Activated T-helper 1 cell treated with anti-CD3 and anti-CD28 coated beads, Interleukin-12 subunit alpha, Interleukin-12 subunit beta, Interleukin-2, Interleukin-4 antibody, amounts not matched to agents 30 ng/mL and 10 ng/mL and 1 ng/mL, durations not matched to agents 14 hours and 24 hours and 36 hours (primary cell): ENCODE measurements at places on chromosomes 2 and 18.

DNA sequence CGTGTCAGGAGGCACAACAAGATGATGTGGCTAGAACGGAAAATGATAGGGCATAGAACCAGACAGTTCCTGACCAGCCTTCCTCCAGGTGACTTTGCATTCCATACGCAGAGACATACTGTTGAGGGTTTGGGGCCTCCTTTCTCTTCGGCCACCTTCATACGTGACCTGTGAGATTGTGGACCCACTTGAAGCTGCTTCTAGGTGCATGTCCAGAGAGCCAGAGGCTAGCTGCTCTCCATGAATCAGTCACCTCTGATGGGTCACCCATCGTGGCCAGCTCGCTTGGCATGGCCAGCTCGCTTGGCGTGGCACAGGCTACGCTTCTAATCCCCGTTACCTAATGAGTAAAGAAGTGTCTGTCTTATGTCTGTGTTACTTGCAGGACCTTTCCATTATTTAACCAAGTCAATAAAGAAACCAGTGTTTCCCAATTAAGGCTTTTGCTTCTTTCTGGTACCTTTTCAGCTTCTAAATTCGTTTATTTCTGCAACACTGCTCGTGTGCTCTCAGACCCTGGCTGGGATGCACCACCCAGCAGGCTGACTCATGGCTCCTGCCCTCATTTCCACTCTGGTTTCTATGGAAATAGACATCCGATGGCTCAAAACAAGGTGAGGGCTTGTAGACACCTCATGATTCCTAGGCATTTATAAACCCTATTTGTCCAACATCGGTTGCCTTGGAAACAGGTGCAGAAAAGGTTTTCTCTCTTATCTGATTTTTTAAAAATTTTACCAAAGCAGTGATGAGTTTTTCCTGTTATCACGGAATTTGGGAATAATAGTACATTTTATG lies 86.7 kb upstream of the B3GNT7 start:
- DNase-seq: no peak

- DNase-seq: no peak
Observed at GRCh38 chr2:42618972-42619371, 50.5 kb downstream of the MTA3 start.

DNA sequence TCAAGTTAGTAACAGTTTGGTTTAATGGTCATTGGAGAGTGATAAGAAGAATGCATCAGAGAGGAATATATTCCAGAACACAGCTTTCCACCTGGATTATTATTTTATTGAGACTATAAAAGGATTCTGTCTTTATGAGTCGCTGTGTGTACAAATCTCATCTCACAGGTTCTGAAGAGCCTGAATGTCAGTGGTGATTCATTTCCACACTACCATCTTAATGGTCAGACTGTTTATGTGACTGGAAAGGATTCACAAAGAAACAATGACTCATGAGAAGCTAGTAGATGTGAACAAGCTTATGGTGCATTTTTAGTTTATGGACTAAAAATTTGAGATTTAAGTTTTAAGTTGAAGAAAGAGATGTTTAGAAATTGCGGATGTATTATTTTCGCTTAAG lies 685.4 kb upstream of the NRXN1 start:
- DNase-seq: no peak

- DNase-seq: no peak
Observed at GRCh38 chr2:218856167-218856895, 3.3 kb upstream of the WNT6 start.

- no peak for DNase-seq
Observed at GRCh38 chr18:27363872-27364271, 178.8 kb upstream of the CHST9 start.

- DNase-seq: no peak
Observed at GRCh38 chr18:63329431-63330145, 10.0 kb upstream of the BCL2 start.
